ENCODE measurements at places on chromosomes 7 and 10. TPM values are rescaled to one million over a fixed set of nuclear protein-coding genes. Genes with fewer than 3 reads are reported as not detected.
A peak's percentile ranks its signal among the peaks of the same experiment; 100 is the strongest.

GRCh38 chr7:133419041-133419440 is 166.2 kb downstream of the EXOC4 start:
- peaks cover 8% of the 10 kb centered on the region for H3K4me1 ChIP-seq
- no peaks in the 10 kb centered on the region for H3K27me3 ChIP-seq
- H3K4me3 ChIP-seq, result no peak overlapping the region
- H3K36me3 ChIP-seq, result peaks cover 15% of the 10 kb centered on the region
- no peak for DNase-seq

DNA sequence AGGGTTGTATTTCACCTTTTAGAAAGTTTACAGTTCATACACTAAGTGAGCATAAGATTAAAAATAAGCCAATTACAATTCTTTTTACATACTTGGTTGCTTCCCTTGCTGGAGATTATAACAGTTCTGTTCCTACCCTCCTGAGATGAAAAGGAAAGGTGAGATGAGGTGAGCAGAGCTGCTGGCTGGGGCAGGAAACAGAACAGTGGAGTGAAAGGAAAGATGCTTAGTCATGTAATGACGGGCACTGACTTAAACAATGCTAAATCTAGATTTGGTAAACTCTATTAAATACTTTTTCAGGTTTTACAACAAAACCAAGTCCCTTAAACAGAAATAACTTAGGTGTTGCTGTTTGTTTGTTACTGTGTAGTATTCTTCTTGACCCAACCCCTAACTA is 19.9 kb upstream of the ZEB1 start:
- H3K36me3 ChIP-seq, result no peaks in the 10 kb centered on the region
- no peak overlapping the region for H3K27ac ChIP-seq
- H3K27me3 ChIP-seq, result no peaks in the 10 kb centered on the region
- peaks cover 5% of the 10 kb centered on the region for H3K4me1 ChIP-seq
- H3K4me3 ChIP-seq, result no peak overlapping the region

DNA sequence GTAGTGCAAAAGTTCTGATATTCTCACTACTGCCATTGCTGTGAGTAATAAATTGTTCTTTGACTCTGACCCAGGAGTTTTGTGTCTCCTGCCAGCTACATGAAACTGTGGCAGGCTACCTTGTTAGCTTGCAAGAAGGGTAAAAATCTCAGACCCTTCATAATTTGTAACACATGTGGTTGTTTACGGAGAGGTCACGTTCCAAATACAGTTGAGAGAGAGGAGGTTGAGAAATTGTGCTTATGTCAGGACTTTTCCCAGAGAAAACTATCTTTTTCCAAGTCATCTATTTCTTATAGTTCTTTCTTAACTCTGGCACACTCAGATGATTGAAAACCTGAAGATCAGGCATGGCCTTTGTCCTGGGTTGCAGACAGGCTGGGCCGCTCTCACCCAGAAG is 114.4 kb upstream of the SVIL start:
- H3K4me1 ChIP-seq, result no peaks in the 10 kb centered on the region
- peaks cover 8% of the 10 kb centered on the region for H3K27me3 ChIP-seq
- H3K4me3 ChIP-seq, result no peak overlapping the region
- no peak overlapping the region for H3K27ac ChIP-seq

HEPACAM2 gene
- total RNA-seq, result not detected

GRCh38 chr10:79324032-79324695 is 23.1 kb upstream of the PPIF start:
- peaks cover 60% of the 10 kb centered on the region for H3K4me1 ChIP-seq

CPEB3 gene
- total RNA-seq, result 1.6 TPM

DNA sequence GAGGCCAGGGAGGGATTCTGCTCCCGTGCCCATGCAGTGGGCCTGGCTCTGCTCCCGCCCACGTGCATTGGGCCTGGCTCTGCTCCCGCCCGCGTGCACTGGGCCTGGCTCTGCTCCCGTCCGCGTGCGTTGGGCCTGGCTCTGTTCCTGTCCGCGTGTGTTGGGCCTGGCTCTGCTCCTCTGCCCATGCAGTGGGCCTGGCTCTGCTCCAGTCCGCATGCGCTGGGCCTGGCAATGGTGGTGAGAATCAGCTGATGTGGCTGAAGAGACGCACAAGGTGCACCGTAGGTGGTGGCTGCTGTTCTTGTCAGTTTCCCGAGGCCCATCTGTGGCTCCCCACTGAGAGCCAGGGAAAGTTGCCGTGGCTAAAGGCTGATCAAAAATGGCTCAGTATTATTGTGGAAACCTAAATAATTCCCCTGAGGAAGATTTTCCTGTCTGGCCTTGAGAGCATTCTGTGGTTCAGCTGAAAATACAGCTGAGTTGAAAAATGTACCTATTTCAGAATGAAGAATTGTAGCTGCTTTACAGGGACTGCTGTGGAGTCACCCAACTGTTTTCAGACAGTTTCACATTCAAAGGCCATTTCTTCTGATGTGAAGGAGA is 572.4 kb downstream of the GLRX3 start:
- no peak overlapping the region for H3K27ac ChIP-seq
- no peak for DNase-seq
- no peaks in the 10 kb centered on the region for H3K36me3 ChIP-seq
- H3K27me3 ChIP-seq, result peaks cover 1% of the 10 kb centered on the region

DNA sequence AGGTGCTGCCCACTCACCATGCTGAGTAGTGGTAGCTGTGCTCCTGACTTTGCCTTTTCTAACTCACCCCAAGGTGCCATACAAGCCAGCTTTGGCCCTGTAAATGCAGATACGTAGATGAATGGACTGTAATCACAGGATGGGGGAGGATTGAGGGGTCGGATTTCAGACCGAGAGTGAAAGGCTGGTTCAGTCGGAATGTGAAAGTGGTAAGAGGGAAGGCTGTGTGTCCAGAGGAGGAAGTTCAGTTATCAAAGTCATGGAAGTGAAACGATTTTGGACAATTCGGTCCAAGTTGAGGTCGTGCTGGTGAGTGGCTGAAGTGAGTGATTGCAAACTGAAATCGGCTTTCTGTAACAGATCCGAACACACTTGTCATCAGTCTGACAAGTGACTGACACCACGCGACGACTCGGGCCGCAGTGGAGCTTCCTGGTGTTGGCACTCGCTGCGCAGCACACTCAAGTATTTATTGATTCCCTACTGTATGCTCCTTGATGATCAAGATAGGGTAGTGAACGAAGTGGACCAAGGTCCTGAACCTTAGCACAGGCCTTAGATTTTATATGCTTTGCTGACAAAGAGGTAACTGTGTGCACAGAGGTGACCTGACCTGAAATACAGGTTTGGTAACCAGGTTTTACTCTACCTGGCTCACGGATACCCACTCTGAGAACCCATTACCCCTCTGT is 10.5 kb downstream of the ZNF282 start:
- DNase-seq, result no peak
- peaks cover 62% of the 10 kb centered on the region for H3K4me1 ChIP-seq
- peaks cover 71% of the 10 kb centered on the region for H3K36me3 ChIP-seq

DNA sequence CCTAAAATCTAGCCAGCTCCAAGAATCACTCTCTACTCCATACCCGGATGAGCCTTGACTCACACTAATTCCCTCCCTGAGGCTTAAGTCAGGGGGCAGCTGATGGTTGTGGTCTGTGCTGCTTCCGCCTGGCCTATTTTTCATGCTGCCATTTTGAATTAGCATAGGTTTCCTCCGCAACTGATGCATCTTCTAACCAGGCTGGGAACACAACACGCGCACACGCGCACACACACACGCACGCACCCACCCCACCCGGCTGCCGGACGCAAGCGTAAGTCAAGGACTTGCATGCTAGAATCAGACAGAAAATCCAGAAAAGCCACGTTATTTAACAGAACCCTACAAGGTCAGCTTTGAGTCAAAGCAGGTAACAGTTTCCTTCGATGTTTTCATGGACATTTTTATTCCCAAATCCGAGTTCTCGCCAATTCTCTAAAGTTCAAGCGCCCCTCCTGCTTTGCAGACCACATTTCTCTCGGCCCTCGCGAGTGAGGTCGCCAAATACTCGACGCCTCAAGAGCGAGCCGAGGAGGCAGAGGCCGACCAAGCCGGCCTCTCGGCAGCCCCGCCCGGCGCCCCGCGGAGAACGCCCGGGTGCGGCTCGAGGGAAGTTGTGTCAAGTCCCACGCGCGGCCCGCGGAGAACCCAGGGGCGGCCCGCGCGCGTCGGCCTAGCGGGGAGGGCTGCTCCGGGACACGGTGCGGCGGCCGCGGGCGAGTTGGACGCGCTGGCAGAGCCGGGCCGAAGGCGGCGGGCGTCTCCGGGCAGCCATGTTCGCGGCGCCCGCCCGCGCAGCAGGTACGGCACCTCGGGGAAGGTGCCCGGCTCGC is 961 bp downstream of the SCRN1 start:
- peak; percentile 28 for DNase-seq
- H3K4me1 ChIP-seq, result peaks cover 10% of the 10 kb centered on the region
- H3K36me3 ChIP-seq, result no peaks in the 10 kb centered on the region
- H3K27me3 ChIP-seq, result peaks cover 45% of the 10 kb centered on the region
- H3K27ac ChIP-seq, result no peak overlapping the region

DNA sequence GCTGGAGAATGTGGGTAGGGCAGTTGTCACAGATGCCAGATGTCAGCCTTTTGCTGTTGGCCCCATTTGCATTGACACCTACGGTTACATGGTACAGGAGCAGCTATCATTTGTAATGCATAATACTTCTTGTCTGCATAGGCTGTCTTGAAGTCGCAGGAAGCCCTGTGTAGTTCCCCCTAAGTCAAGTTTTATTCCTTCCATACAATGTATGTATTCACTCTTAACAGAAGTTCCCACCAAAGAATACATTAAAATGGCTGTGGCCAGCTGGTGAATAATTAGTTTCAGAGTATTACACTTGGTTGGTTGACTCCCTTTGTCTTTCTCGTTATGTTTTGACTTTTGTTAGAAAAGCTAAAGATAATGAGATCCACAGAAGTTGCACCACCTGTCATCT is 1169.0 kb downstream of the REEP3 start:
- no peaks in the 10 kb centered on the region for H3K27me3 ChIP-seq
- no peak overlapping the region for H3K27ac ChIP-seq
- DNase-seq, result no peak
- H3K36me3 ChIP-seq, result no peaks in the 10 kb centered on the region
- H3K4me3 ChIP-seq, result no peak overlapping the region

SLC18A2 gene
- total RNA-seq, result not detected

DNA sequence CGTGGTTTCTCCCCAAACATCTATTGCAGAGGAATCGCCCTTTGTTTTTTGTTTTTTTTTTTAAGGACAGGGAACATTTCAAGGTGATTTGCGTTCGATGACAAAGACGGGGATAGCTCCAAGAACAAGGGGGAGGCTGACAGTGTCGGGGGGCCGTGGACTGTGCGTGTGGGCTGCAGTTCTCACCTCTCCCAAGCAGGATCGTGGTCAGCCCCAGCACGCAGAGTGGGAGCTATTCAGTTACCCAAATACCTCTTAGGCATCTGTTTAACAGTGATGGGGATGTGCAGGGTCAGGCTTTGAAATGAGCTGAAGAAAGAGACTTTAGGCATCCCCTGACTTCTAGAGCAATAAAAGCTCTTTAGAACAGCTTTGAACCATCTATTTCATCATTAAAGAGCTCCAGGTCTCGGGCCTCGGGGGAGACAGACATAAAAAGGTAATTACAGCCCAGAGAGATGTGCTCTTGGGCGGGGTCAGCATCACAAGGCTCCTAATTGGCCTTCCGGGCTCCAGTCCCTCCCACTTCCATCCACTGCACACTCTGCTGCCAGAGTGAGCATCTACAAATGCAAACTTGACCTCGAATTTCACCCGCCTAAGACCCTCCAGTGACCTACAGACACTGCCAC is 97.3 kb downstream of the MYL10 start:
- peaks cover 4% of the 10 kb centered on the region for H3K27me3 ChIP-seq
- no peaks in the 10 kb centered on the region for H3K4me1 ChIP-seq
- DNase-seq, result no peak
- no peaks in the 10 kb centered on the region for H3K36me3 ChIP-seq

MRLN gene
- total RNA-seq, result not detected

DNA sequence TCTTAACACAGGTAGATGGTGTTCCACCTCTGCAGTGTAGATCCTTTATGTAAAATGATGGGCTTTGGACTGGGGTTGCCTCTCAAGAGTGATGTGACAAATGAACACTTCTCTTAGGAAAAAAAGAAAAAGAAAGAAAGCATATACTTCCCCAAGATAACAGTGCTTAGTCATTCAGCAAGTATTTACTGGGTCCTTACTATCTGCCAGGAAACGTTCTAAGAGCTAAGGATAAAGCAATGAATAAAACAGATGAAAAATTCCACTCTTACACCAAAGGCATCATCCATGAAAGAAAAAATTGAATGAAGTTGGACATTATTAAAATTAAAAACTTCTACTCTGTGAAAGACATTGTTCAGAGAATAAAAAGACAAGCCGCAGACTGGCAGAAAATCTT is 177.3 kb downstream of the C7orf25 start:
- DNase-seq, result no peak
- H3K27me3 ChIP-seq, result no peaks in the 10 kb centered on the region
- H3K27ac ChIP-seq, result no peak overlapping the region

PON3 gene
- total RNA-seq, result not detected

GRCh38 chr7:3112479-3113134 is 68.9 kb upstream of the CARD11 start:
- peak; percentile 76 for DNase-seq
- H3K27ac ChIP-seq, result peak overlapping the region; percentile 71
- peaks cover 7% of the 10 kb centered on the region for H3K36me3 ChIP-seq

DNA sequence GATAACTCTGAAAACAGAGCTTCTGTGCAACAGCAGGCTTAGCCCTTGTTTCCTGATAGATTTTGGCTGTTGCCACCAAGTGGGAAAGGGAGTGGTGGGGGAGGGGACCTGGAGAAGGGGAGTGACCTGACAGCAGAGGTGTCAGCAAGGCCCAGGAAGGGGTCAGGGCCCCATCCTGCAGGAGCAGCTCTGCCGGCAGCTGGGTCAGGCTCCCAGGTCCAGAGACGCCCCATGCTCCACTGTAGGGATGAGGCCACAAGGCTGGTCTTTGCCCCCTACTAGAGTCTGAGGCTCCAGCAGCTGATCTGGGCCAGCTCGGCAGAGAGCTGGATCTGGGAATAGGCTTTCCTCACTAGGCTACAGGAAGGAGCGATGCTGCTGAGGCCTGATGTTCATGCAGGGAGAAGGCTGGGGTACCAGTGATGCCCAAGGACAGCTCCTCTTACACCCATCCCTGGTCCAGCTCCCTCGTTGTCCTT is 44.0 kb upstream of the ZMIZ1 start:
- no peak overlapping the region for H3K27ac ChIP-seq
- no peaks in the 10 kb centered on the region for H3K36me3 ChIP-seq
- H3K4me1 ChIP-seq, result peaks cover 28% of the 10 kb centered on the region
- no peak overlapping the region for H3K4me3 ChIP-seq
- no peaks in the 10 kb centered on the region for H3K27me3 ChIP-seq
- no peak for DNase-seq

GRCh38 chr10:31359979-31360378 is 41.0 kb downstream of the ZEB1 start:
- no peak for DNase-seq
- H3K4me3 ChIP-seq, result no peak overlapping the region
- H3K4me1 ChIP-seq, result peaks cover 27% of the 10 kb centered on the region
- no peaks in the 10 kb centered on the region for H3K27me3 ChIP-seq
- no peak overlapping the region for H3K27ac ChIP-seq

- no peak for DNase-seq
- H3K4me3 ChIP-seq, result no peak overlapping the region
- H3K27me3 ChIP-seq, result no peaks in the 10 kb centered on the region
Observed at GRCh38 chr10:43824934-43825333, 176.3 kb upstream of the ZNF32 start.
